ENCODE measurements at places on chromosomes 13 and 19.

DNA sequence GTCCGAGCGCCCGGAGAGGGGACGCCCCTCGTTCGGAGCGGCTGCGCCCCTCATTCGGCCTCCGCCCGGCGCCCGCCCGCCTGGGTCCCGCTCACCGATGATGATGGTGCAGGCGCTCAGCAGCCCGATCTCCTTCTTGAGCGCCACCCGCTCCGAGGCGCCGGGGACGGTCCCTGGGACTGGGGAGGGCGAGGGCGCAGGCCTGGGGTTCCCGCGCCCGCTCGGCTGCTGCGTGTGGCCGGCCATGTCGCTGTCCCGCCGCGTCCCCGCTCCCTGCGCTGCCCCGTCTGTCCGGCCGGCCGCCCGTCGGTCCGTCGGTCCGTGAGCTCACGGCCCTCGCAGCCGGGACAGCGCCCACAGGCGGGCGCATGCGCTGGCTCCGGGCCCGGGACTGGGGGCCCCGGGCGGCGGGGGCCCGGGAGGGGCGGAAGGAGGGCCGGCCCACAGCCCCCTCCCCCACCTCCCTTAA lies at the start of gene SLC7A10:
Gene SLC7A10, minus strand, starts transcription at position 393 of the 469 bp plus-strand sequence. Its CDS starts 147 bp downstream, at position 246.
- no peak for DNase-seq

GRCh38 chr13:113406321-113407102 lies 42.6 kb upstream of the GRTP1 start:
- DNase-seq: no peak

DNA sequence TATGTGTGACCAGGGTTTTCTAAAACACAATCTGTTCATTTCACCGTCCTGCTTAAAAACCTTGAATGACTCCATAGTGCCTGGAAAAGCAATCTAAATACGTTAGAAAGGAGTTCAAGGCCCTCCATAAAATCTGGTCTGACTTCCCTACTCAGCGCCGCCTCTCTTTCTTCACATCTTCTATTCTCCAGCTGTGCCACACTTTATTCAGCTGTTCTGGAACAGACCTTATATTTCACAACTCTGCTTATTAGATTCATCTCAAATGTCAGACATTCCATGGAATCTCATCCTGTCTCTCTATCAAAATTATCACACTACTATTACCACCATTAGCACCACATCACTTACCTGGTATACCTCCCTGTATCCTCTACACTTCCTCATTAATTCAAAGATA lies 19.8 kb upstream of the SPART start:
- DNase-seq: no peak

GRCh38 chr19:27657271-27658051 lies 1555.5 kb downstream of the UQCRFS1 start:
- no peak for DNase-seq

GRCh38 chr13:93217721-93218261 lies 8.8 kb upstream of the GPC6 start:
- no peak for DNase-seq

DNA sequence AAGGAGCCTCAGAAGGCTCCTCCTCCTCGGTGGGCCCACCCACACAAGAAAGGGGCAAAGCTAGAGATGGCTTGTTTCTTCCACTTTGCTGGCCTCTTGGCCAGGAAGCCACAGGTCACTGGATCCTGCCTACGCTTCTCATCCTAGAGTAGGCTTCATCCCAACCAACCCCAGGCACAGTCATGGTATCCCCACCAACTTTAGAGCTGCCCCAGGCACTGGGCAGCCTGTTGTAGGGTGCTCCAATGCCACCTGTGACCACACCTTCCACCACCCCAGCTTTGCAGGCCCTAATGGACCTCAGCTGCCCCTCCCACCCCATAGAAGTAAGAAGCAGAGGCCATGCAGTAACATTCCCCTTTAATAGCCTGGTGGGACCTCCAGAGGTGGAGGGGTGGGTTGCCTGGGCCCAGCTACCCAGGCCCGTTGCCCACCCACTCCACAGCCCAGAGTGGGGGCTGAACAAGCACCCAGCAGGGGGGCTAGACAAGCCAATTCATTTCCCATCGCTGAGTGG lies 522 bp upstream of the CHMP2A start:
- no peak for DNase-seq

DNA sequence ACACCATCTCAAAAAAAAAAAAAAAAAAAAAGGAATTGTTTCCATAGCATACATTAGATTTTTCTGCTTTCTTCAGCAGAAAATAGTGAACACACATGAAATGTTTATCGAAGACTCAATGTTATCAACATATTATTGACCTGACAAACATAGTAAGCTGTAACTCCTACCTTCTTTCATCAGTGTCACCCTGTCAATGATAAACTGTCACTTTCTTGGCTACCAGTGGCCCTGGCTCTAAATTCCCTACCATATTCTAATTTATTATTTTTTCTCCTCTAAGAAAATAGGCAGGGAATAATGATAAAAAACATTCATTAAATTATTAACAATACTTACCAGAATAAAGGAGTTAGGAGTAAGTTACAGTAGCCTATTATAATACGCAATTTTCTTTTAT lies 127.3 kb upstream of the KLHL1 start:
- DNase-seq: no peak

DNA sequence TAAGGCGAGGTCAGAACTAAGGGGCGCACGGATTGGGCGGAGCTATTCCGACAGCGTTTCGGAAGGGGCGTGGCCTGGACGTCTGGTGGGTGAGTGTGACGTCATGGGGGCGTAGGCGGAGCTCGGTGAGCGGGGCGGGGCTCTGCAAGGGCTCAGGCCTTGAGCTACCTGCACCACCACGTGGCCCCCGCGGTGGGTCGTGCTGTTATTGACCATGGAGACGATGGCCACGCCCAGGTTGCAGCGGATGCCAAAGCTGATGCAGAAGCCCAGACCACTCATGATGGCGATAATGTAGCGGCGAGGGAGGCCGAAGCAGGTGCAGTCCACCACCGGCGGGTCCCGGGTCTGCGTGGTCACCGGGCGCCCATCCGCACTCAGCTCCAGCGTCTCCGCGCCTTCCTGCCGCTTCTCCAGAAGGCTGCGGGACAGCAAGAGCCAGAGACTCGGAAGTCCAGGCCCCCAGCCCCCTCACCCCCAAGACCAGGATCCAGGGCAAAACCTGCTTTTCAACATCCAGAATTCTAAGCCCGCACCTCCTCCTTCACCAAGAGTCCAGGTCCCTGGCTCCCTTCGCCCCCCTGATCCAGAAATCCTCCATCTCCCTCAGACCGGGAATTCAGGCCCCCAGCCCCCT lies 4.8 kb downstream of the SLC17A7 start:
- no peak for DNase-seq

- DNase-seq: no peak
Observed at GRCh38 chr13:76014406-76015318, 378.5 kb downstream of the LMO7 start.

- DNase-seq: no peak
Observed at GRCh38 chr19:10238172-10238783, 7.1 kb upstream of the S1PR2 start.

GRCh38 chr19:28578786-28579505 lies 634.0 kb downstream of the UQCRFS1 start:
- no peak for DNase-seq

DNA sequence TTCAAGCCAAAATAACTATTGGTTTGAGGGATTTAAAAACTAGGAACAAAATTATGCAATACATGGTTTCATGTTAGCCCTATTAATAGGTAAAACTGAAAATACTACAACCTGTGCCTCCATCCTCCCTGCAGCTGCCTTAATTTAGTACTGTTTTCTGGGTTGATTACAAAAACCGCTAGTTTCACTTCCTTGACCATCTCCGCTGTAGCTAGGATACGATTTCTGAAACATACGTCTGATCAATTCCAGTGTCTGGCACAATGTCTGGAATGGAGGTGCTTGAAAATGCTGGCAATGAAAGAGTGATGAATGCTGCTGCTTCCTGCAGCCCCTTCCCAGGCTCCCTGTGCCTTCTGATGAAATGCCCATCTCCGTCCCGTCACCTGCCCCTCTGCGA lies 273.5 kb downstream of the SHISA2 start:
- no peak for DNase-seq

DNA sequence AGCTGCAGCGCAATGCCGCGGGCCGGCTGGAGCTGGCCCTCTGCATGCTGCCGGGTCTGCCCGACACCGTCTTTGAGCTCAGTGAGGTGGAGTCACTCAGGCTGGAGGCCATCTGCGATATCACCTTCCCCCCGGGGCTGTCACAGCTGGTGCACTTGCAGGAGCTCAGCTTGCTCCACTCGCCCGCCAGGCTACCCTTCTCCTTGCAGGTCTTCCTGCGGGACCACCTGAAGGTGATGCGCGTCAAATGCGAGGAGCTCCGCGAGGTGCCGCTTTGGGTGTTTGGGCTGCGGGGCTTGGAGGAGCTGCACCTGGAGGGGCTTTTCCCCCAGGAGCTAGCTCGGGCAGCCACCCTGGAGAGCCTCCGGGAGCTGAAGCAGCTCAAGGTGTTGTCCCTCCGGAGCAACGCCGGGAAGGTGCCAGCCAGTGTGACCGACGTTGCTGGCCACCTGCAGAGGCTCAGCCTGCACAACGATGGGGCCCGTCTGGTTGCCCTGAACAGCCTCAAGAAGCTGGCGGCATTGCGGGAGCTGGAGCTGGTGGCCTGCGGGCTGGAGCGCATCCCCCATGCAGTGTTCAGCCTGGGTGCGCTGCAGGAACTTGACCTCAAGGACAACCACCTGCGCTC lies 3.8 kb upstream of the MAP2K7 start:
- no peak for DNase-seq

DNA sequence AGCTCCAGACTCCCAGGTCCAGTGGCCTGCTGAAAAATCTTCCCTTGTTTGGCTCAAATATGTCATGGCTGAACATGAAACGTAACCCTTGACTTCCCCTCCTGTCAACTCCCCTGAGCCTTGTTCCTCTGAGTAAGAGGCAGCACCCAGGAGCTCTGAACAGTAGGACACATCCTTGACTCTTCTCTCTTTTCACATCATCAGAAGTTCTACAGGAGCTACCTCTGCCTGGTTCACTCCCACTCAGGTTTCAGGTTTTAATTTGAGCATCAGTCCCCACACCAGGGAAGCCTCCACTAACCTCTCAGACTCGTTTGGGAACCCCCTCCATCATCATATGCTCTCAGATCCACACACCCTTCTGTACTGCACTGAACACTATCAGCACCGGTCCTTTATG lies 30.3 kb downstream of the ZNF823 start:
- no peak for DNase-seq

GRCh38 chr19:16085115-16085514 lies 8.8 kb downstream of the TPM4 start:
- no peak for DNase-seq

- DNase-seq: no peak
Observed at GRCh38 chr19:18153556-18154134, 682 bp downstream of the PIK3R2 start.

GRCh38 chr19:57850553-57851017 lies 926 bp downstream of the ZNF587 start:
- DNase-seq: no peak

DNA sequence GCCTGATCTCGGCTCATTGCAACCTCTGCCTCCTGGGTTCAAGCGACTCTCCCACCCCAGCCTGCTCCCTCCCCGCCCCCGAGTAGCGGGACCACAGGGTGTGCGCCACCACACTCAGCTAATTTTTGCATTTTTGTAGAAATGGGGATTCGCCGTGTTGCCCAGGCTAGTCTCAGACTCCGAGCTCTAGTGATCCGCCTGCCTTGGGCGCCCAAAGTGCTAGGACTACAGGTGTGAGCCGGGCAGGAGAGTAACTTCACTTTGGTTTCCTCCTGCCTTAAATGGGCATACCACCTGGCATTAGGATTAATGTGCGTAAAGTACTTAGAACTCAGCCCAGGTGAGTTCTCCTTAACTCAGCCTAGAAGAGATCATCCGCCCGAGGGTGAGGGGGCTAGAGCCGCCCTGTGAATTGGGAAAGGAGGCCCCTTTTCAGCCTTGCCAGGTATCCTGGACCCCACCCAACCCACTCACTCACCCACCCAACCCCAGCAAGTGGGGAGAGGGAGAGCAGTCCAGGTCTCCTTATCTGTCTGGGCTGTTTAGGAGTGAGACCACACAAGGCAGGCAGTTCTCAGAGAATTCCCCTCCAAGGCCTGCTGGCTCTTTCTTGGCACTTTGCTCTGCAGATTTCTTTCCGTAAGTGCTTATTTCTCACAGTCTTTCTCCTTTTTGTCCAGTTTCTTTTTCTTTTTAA lies 1.2 kb upstream of the ZFP36 start:
- no peak for DNase-seq

GRCh38 chr13:23889615-23890607 lies 711 bp upstream of the MIPEP start:
- DNase-seq: no peak

DNA sequence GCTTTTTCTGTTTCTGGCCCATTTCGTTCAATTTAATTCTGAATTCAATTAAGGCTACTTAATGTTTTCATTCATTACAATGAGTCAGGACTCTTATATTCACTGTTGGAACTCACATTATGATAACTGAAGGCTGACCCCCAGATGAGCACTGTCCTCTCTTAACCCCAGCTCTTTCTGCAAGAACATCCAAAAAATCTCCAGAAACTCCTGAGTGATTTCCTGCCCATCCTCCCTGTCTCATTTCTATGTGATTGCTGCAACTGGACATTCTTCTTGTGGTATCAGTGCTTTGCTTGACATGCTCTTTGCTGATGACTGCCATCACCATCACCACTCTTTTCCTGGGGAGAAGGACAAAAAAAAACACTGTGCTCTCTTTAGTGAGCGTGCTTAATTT lies 240.3 kb downstream of the SPRY2 start:
- DNase-seq: no peak

DNA sequence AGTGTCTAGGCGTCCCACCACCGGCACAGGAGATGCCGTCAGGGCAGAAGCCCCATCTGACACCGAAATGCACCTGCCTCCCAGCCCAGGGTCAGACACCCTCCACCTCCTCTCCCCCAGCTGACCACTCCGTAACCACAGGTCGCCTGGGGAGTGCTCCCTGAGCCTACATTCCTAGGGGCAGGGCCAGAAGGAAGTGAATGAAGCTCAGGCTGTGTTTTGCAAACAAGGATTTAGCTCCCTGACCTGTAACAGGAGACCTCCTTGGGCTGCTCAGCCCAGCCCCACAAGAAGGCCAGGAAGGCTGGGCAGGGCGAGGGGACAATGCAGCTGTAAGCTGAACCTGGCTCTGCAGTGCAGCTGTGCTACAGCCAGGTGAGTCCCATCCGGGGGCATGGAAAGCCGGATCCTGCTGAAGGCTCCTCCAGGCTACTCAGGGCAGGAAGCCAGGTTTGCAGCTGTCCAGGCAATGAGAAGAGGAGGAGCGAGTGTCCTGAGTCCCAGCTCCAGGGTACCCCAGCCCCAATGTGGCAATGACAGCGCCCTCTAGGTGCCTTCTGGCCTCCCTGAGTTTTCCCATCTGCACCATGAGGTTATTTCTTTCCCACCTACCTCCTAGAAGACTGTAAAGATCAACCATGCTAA lies 42.1 kb downstream of the RHPN2 start:
- DNase-seq: no peak
